ENCODE measurements at places on chromosomes 5 and 9. TPM values are rescaled to one million over a fixed set of nuclear protein-coding genes. Genes with fewer than 3 reads are reported as not detected.

DNA sequence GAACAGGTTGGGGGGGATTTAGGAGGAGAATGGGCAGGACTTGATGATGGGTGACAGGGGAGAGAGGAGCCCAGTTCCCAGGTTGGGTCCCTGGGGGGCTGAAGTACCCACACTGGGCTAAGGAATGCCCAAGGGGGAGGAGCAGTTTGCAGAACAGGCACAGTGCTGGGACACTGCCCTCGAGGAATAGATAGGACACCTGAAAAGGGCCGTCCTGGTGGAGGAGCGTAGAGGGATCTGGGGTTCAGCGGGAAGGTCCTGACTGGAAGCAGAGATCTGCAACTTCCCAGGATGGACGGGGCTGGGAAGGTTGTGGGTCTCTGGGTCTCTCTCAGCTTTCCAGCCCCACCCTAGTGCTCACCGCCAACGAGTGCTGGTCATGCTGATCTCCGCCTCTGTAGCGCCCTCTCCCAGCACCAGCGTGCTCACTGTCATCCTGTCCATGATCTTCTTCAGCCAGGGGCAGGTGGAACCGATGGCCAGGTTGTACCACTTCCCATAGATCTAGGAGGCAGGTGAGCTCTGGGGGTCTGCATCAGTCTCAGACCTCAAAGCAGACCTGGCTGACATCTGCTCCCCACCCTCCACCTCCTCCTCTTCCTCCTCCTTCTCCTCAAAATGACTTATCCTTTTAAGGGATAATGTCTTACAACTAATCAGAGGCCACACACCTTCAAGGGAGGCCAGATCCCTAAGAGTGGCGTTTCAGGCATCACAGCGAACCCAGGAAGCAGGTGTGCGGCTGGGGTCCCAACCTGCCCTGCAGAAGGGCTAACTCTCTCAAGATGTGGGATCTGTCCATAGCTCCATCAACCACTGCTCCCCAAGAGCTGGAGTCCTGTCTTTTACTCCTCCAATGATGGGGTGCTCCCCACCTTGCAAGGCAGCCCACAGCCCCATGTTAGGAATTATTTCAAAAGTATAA lies 1.6 kb downstream of the AMBP start:
- DNase-seq: no peak

- no peak for DNase-seq
Observed at GRCh38 chr5:40557501-40557900, 122.2 kb upstream of the PTGER4 start.

GRCh38 chr5:30041831-30042385 lies 1151.6 kb upstream of the CDH6 start:
- DNase-seq: no peak

DNA sequence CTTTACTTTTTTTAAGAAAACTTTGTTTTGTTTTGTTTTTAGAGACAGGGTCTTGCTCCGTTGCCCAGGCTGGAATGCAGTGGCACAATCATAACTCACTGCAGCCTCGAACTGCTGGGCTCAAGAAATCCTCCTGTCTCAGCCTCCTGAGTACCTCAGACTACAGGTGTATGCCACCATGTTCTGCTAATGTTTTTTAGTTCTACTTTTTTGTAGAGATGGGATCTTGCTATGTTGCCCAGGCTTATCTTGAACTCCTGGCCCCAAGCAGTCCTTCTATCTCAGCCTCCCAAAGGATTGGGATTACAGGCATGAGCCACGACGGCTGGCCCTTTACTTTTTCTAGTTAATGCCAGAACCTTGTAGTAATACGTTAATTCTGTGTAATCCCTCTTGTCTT lies 36.0 kb downstream of the IPO11 start:
- no peak for DNase-seq

The KIF12 gene
- 177 TPM for polyA plus RNA-seq

The IFNA2 gene
- not detected for polyA plus RNA-seq

The VLDLR gene
- 27.9 TPM for polyA plus RNA-seq

The ARHGEF39 gene
- 9.0 TPM for polyA plus RNA-seq

The UCK1 gene
- polyA plus RNA-seq: 38.7 TPM

The TAF11L4 gene
- not detected for polyA plus RNA-seq
